ENCODE measurements at places on chromosomes 16 and 17.
A peak's percentile ranks its signal among the peaks of the same experiment; 100 is the strongest.

GRCh38 chr16:28984619-28985135 is at the start of gene LAT:
TSS of gene LAT (plus strand) at chr16:28985052. CDS start at chr16:28985418, 366 bp downstream.
- DNase-seq = peak; percentile 95

DNA sequence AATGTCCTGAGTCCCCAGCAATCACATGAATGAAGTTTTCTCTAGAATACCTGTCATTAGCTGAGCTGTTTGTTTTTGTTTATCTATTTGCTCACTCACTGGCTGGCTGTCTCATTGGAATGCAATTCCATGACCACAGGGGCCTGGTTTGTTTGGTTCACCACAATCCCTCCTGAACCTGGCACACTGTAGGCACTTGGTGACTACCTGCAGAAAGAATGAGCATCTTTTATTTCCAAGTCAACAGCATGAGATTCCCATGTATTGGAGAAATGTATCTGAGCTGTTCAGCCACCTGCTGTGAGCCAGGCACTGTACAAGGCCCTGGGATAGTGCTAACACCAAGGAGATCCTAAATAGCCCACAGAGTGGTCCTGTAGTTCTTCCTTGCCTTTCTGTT is 345.1 kb downstream of the XYLT1 start:
- no peak for DNase-seq

- no peak for DNase-seq
Measured at GRCh38 chr17:72677714-72678390, 414.6 kb downstream of the SLC39A11 start.

DNA sequence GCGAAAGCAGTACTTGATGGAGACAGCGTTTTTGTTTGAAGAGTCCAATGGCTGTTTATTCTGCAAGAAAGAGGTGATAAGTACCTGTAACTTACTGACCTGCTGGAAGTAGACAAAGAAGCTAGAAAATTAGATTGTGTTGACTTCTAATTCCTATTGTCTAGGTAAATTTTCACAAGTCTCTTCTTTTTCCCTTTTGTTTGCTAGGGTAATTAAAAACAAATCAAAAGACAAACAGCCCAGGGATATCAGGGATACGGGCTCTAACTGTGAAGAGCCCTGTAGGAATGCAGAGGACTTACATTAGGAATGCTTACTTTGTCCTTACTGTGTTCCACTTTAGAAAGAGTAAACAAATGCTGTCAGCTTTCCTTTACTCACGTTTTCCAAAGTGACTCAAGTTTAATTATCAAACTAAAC is 7.0 kb downstream of the PSME3IP1 start:
- no peak for DNase-seq

DNA sequence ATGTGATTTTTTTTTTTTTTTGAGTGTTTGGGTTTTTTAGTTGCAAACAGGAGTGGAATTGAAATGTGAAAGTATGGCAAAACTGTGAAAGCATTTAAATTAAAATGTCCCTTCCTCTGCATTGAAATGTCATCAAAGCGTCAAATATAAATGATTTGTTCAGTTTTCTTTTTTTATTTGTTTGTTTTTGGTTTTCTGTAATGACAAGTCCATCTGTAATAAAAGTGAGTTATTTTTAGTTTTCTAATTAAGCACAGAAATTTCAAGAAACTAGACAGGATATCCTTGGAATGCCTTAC is 1.9 kb upstream of the TOB1 start:
- no peak for DNase-seq

- DNase-seq = no peak
Measured at GRCh38 chr17:79930062-79930876, 91.0 kb upstream of the CBX4 start.

- no peak for DNase-seq
Measured at GRCh38 chr17:35244341-35245195, 1.7 kb downstream of the SLFN5 start.

DNA sequence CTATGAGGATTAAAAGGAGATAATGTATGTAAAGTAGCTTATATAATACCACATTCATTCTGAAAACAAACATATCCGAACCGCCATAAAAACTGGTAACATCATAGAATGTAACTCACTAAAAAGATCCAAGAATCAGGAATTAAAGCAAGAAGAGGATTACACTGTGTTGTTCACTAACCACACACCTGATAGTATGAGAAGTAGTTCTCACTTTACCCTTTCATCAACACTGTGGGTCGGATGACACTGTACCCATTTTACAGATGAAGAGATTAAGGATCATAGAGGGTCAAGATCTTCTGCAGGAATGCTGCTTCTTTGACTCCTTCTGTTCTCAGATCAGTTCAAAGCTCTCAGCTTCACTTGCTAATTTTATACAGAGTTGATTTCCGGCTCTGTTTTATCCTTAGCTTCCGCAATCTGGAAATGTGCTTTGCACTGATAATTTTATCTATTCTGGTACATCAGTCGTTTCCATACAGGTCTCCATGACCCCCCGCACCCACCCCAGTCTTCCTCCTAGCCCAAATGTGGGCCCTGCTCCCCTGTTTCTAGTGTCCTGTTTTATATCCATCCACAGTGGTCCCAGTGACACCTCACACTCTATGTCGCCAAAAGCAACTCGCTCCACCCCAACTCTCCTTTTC is 288.6 kb upstream of the CCL2 start:
- DNase-seq = no peak

- no peak for DNase-seq
Measured at GRCh38 chr17:59812139-59812538, 80.6 kb downstream of the TUBD1 start.

DNA sequence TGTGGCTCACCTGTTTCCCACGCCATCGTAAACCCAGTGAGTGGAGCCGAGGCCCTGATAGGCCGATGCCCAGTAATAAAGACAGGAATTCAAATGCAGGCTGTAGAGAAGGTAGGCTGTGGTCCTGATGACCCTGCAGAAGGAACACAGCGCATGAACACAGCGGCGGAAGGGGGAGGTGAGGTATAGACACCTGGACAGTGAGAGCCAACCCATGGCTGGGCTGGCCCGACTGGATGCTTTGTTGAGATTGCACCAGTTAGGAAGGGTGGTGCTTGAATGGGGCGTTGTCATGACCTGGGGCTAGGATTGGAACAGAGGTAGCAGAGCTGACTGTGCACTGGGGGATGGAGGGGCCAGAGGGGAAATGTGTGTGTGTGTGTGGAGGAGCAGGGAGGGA is 59.2 kb downstream of the CNGB1 start:
- no peak for DNase-seq

- DNase-seq = peak; percentile 9
Measured at GRCh38 chr16:12289175-12290063, 312.9 kb downstream of the SNX29 start.

DNA sequence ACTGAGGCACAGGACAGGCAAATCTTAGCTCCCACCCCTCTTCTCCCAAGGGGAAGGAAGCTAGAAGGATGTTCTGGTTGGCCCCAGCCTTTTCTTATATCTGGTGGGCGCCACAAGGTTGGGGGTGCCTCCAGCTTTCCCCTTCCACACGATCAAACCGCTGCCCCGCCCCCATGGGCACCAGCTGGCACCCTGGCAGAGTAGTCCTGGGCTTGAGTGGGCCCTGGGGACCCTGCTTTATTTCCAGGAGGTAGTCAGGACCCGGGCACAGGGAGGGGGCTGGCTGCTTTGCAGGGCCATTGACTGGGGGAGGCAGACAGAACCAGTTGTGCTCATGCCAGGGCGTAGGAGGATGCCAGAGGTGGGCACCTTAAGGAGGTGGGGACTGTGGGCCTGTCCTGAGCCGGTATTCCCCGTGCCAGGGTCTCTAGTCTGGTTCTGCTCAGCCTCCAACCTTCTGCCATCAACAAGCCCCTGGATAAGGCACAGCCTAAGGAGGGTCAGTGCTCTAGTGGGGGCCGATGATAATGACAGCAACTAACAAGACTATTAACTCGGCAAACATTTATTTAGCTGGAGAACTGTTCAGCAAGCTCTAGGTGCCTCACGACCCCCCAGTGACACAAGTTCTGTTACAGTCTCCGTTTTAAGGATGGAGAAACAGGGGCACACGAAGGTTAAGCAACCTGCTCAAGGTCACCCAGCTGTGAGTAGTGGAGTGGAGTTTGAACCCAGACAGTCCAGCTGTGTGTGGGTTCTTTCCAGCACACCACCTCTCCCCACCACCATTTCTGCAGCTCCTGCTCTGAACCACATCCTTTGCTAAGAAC is 7.6 kb upstream of the PPP1R1B start:
- no peak for DNase-seq

GRCh38 chr17:82648742-82649331 is 593 bp upstream of the WDR45B start:
- no peak for DNase-seq

DNA sequence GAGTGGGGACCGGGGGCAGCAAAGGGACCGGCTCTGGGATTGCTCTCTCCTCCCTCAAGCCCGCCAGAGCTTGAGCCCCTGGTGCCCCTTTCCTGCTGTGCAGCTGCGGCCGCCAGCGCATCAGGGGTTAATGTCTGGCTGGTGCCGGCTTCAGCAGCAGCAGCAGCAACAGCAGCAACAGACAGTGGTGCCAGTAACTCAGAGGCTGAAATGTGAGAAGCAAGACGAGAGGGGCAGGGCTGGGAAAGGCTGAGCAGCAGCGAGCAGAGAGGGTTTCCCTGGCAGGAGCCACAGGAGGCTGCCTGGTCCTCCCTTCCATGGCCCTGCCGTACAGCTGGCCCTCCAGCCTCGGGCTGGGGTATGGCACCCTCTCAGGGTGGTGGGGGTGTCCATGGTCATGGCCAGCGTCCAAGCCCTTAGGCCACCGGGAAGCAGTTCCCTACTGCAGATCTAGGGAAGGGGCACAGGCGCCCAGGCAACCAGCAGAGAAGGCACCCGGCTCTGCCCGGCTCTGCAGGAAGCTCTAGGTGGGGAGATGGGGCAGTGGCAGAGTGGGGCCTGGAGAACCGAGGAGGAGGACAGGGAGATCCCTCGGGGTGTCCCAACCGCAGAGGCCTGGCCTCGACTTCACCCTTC is 21.1 kb upstream of the TFAP4 start:
- peak; percentile 73 for DNase-seq

DNA sequence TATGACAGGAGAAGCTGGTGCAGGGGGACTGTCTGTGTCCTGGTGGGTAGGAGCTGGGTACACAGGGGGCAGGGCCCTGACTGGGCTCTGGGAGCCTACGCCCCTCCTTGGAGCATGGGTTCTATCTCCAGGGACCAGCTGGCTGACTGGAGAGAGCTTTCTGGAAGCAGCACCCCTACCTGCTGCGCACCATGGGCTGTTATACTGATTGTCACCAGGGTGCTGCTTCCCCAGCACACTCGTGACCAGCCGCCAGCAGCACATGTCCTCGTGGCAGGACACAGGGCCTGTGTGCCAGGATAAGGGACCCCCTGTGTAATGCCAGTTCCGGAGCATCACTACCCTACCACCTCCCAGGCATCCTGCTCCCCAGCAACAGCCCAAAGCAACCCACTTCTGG is 106.0 kb downstream of the AMFR start:
- no peak for DNase-seq

DNA sequence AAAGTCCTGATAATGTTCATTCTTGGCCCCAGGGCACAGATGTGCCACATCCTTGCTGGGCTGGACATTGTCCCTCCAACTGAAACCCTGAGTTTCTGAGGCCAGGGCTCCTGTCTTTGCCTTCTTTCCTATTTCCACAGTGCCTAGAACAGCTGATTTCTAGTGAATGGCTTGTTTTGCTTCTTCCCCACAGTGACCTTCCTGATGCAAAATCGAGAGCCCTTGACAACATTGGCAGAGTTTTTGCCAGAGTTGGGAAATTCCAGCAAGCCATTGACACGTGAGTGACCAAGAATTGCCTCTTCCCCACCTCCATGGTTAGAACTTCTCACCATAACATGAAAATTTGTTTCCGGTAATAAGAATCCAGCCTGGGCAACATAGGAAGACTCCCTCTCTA is 14.5 kb downstream of the ODAD4 start:
- DNase-seq = no peak

- no peak for DNase-seq
Measured at GRCh38 chr16:69775563-69775962, 13.4 kb downstream of the WWP2 start.

- peak; percentile 68 for DNase-seq
Measured at GRCh38 chr17:80252871-80253270, 7.8 kb upstream of the RNF213 start.

DNA sequence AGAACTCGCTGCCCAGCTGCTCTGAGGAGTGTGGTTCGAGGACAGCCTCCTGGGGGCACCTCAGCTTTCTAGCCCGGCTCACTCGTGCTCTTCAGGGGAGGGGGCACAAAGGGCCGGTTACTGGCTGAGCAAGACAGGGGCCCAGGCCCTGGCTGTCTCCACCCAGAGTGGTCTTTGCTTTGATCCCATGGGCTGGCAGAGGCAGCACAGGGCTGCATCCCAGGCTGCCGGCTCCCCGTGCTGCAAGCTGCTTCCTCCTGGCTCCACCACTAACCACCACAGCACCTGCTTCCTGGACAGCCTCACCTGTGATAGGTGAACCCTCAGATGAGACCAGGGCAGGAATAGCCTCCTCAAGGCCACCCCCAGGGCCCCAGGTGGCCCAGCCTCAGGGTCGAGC is 6.8 kb downstream of the SPPL2C start:
- DNase-seq = peak; percentile 10

GRCh38 chr16:57805176-57805575 is 2.9 kb upstream of the KIFC3 start:
- DNase-seq = no peak

- no peak for DNase-seq
Measured at GRCh38 chr16:4915226-4915761, 21.7 kb downstream of the PPL start.

DNA sequence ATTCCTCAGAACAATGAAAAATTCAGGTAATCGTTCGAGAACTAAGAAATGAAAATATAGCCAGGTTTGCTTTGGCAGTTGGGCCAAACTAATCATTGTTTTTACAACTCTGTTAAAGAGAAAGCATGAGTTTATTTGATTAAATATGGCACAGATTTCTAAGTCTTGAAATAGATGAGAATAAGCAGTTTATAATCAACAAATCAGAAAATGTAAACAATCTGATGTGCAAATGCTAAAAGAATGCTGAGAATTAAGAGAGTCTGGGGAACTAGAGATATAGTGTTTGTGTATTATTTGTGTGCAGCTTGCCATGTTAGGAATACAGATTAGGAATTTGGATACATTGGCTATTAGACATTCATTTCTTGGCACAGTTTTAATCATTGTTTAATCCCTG is 212.5 kb downstream of the TANC2 start:
- DNase-seq = no peak

GRCh38 chr16:24499193-24499814 is 40.1 kb upstream of the RBBP6 start:
- DNase-seq = no peak

DNA sequence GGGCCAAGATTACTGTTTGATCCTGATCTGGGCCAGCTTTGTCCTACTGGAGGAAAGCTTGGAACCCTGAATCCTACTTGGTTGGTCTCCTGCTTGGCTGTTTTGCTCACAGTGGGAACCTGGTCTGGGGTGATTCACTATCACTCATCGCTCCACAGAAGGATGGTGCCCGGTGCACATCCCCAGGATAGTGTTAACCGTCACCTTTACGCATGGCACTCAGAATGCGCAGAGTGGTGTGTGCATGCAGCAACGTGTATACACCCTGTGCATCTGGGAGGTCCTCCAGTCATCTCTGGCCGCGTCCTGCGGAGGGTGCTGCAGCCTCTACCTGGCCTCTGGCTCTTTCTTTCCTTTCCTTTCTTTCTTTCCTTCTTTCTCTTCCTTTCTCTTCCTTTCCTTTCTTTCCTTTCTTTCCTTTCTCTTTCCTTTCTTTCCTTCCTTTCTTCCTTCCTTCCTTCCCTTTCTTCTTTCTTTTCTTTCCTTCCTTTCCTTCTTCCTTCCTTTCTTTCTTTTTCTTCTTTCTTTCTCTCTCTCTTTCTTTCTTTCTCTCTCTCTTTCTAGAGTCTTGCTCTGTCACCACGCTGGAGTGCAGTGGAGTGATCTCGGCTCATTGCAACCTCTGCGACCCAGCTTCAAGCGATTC is 13.1 kb downstream of the SOCS3 start:
- DNase-seq = no peak

GRCh38 chr16:23274968-23275367 is 27.1 kb upstream of the SCNN1B start:
- DNase-seq = peak; percentile 57

All from NCI-H510A treated with DMSO at 0.1 percent for 48 hours (cell line).